ENCODE measurements at places on chromosomes 4 and X. TPM values are rescaled to one million over a fixed set of nuclear protein-coding genes. Genes with fewer than 3 reads are reported as not detected.

Gene CSAG1
- total RNA-seq, result not detected

Gene TRMT44
- 13.1 TPM for total RNA-seq

Gene ODAPH
- not detected for total RNA-seq

Gene FHIP1A
- total RNA-seq, result 1.3 TPM

Gene LANCL3
- 0.29 TPM for total RNA-seq

Gene CDKL5
- 3.9 TPM for total RNA-seq

Gene RADX
- not detected for total RNA-seq

Gene ENOPH1
- 28.8 TPM for total RNA-seq

Gene GJB1
- not detected for total RNA-seq

Gene HMX1
- not detected for total RNA-seq

Gene TRIM61
- not detected for total RNA-seq

Gene ADGRG2
- total RNA-seq, result not detected

Gene CT55
- total RNA-seq, result not detected

Gene NDNF
- not detected for total RNA-seq
